CD4-positive, alpha-beta T cell (primary cell): ENCODE measurements at places on chromosomes 5 and 9. TPM values are rescaled to one million over a fixed set of nuclear protein-coding genes. Genes with fewer than 3 reads are reported as not detected.
A peak's percentile ranks its signal among the peaks of the same experiment; 100 is the strongest.

The NR5A1 gene
- not detected for total RNA-seq

The LSM11 gene
- 0.70 TPM for total RNA-seq

The ENTPD2 gene
- total RNA-seq: not detected

The CCDC152 gene
- total RNA-seq: 1.2 TPM

The DIPK1B gene
- 0.11 TPM for total RNA-seq

The SPATA6L gene
- 10.8 TPM for total RNA-seq

- no peak for DNase-seq
Measured at GRCh38 chr9:123662057-123662776, 267.7 kb downstream of the DENND1A start.

GRCh38 chr9:137299203-137299565, 2.9 kb downstream of the NRARP start:
- DNase-seq: no peak

DNA sequence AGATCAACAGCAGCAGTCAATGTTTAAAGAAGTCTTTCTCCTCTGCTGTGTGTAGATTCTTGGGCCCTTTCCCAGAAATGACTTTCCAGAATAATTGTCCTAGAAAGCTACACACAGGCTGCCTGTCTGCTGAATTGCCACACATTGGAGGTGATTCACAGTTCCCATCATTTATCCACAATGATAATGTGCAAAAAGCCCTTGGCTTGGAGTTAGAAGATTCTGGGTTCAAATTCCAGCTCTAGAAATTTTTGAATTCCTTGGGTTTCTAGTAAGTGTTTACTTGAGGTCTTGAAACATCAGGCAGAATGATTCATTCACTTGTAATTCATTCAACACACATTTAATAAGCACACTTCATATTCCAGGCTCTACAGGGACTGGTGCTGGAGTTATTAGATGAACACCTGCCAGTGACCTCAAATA, 28.6 kb upstream of the EPB41L4B start:
- DNase-seq: no peak

DNA sequence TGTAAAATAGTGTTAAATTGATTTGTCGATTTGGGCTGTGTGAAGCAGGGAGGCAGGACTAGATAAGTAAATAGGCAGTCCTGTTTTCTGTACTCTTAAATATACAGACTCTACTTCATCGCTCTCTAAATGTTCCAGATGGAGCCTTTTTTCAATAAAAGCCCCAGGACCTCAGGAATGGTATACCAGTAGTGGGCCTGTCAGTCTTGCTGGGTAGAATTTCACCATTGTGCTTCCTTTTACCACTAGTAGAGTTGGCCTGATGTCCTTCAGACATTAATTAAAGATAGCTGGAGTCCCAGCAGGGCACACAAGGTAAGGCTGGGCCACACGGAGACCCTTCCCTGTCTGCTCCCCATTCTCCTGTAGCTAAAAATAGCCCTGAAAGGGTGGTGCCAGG, 6.0 kb downstream of the SNX18 start:
- no peak for DNase-seq

DNA sequence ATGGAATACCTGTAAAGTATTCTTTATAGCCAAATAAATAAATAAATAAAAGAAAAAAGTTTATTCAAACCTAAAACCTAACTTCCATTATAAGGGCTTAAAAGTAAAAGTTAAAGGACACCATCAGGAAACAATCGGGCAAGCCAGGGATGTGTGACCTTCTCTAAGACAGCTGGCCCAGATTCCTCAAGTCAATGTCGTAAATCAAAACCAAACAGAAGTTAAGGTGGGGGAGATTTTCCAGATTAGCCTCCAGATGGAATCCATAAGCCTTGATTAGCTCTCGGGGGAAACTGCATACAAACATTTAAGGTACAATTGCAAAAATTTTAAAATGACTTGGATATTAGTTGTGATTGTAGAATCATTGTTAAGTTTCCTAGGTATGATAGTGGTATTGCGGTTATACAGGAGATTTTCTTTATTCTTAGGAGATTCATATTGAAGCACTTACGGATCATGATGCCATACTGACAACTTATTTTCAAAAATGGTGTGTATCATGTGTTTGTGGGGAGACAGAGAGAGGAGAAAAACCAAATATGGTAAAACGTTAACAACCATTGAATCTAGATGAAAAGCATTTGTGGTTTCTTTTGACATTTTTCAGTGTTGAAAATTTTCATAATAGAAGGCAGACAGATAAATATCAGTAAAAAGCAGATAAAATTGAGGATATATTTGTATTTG, 21.5 kb upstream of the MGAT1 start:
- DNase-seq: no peak

DNA sequence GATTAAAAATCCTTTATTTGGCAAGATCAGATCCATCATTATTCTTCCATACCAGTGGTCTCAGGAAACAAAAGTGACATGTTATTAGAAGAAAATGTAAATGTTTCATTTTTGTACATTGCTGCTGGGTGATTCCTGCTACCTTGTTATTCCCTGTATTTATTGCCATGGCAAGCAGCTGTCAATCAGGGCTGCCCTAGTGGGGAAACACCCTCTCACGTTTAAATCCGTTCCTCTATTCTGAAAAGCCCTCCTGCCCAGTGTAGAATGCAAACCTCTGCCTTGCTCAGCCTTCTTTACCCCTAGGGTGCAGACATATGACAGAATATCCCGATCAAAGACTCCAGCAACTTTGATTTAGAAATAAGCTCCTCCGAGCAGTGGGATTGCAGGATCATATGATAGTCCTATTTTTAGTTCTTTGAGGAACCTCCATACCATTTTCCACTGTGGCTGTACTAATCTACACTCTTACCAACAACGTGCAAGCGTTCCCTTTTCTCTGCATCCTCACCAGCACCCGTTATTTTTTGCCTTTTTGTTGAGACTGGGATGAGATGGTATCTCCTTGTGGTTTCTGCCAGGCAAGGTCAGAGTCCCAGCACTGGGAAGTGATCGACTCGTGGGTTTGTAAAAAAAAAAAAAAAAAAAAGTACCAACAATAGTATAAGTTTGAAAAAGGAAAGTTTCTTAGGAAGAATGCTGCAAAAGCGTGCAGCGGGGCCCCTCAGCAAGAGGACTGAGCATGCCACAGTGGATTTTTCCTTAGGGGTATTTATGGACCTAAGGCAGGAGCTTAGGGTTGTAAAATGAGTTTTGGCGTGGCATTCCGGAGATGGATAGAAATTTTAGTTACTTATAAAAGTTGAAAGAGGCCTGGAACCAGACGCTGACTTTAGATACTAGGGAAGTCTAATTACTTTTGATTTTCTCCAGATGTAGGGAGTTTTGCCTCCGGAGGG, 66.7 kb downstream of the HRH2 start:
- no peak for DNase-seq

- DNase-seq: no peak
Measured at GRCh38 chr5:55904152-55904551, 53.0 kb downstream of the IL31RA start.

GRCh38 chr9:396396-396795, 181.7 kb downstream of the DOCK8 start:
- DNase-seq: no peak

DNA sequence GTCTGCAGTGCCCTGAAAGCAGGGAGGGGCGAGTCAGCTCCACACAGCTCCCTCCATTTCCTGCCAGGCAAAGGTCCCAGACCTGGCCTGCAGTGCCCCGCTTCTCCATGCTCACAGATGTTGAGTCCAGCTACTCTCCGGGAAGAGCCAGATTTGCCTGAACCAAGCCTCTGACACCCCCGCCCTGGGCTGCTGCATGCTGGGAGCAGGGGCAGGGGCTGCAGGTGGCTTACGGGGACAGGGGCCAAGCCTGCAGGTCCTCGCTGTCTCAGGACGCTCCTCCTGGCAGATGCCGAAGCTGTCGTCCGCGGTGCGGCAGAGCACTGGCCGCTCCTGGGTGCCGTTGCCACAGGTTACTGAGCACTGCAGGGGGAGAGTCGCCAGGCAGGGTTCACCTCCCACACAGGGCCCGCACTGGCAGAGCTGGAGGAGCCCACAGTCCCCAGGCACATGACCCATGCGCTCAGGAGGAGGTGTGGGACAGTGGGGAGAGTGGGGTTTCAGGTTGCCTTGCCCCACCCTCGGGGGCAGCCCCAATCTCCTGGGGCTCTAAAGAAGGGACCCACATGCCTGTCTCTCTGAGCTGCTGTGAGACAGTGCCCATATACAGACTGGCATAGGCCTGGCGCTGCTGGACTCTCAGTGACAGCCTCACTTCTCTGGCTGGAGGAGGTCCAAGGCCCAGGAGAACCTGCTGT, 62.4 kb downstream of the ZNF354C start:
- DNase-seq: no peak

GRCh38 chr5:113237893-113238292, 196.9 kb downstream of the TSSK1B start:
- DNase-seq: no peak

DNA sequence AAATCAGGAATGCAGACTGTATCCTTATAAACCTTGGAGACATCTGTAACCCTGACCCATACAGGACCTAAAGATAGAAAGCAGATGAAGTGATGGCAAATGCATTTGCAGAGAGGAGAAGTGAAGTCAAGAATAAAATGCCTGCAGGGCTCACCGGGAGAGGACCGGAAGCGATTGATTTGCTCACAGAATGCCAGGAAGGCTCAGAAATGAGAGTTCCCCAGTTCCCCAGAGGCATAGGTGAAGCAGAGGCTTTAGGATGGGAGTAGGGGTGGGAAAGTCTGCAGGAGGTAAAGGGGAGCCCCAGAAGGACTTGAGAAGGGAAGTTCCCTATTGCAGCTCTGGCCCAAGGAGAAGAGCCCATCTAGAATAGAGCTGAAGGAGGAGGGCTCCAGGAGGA, 63.9 kb upstream of the TNFAIP8 start:
- DNase-seq: no peak

DNA sequence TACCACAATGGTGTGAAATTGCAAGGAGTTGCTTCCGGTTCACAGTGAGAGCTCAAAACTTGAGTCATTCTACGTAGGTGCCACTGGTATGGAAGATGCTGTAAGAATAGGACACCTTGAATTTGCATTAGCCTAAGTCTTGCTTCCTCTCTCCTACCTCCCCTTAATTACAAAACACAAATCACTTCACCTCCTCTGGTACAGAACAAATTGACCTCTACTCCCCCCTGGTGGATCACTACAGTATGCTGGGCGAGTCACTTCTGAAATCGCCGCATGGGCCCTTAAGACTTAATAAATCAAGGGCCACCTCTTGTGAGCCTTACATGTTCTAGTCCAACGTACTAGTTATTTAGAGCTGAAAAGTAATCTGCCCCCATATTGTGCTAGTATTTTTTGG, 145.3 kb upstream of the SMARCA2 start:
- no peak for DNase-seq

GRCh38 chr9:137226338-137227053, 806 bp upstream of the RNF224 start:
- no peak for DNase-seq

DNA sequence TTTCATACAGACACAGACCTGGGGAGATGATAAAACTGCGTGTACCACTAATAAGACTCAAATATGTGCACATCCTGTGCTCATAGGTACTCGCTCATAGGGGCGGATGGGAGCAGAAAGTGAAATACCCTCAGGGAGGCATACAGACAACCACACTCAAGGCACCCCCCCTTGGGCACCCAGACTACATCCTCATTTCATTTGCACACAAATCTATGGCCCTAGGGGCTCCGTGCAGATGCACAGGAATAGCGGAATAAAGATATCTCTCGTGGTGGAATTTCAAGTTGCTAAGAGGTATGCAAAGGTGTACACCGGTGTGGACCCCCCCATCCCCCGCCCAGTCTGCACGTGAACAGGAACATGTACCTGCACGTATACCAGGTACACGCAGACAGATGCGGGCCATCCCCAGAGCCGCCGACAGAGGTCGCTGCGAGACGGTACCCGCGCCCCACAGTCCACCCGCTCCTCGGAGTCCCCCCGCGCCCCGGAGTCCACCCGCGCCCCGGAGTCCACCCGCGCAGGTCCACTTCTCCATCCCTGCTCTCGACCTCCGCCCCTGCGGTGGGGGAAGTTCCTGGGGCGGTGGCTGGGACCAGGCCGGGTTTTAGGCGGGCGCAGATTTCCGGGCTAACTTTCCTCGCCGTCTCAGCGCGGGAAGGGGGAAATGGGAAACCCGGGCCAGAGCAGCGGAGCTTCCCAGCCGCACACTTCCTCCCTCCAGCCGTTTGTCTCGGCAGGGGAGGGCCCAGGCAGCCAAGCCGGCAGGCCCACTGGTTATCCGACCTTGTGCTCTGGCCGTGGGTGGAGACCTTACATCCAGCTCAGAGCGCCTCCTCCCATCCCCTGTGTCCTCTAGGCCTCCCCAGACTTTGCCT, 1.0 kb upstream of the IL12B start:
- peak; percentile 73 for DNase-seq

GRCh38 chr9:132990781-132991180, 12.3 kb downstream of the GFI1B start:
- DNase-seq: no peak
